ENCODE measurements at places on chromosomes 4 and X. TPM values are rescaled to one million over a fixed set of nuclear protein-coding genes. Genes with fewer than 3 reads are reported as not detected.

DNA sequence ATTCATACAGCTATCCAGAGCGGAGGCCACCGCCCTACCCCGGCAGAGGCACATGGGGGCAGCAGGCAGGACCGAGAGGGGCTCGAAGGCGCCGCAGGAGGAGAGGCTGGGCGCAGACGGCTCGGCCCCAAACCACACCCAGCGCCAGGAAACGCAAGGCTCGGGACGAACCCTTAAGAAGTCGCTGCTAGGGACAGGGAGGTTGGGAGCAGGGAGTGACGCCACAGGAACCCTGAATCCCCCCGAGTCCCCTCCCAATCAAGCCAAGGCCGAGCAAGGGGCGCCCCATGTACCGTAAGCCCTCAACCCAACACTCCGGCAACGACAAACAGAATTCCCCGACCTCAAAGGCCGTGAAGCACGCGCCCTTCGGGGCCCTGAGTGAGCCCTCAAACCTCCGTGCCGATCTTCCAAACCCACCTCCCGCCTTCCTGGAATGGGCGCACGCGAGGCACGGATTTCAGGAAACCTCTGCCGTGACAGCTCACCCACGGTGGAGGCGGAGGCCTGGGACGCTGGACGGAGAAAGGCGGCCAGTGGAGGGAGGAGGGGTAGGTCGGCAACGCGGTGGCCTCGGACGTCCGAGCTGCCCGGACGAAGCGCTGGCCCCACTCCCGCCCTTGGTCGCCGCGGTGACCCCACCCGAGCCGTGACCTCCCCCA is 1.8 kb downstream of the ZFYVE28 start:
- H3K36me3 ChIP-seq: no peaks in the 10 kb centered on the region
- no peak for DNase-seq
- peaks cover 7% of the 10 kb centered on the region for H3K4me1 ChIP-seq
- no peak overlapping the region for H3K4me3 ChIP-seq

DNA sequence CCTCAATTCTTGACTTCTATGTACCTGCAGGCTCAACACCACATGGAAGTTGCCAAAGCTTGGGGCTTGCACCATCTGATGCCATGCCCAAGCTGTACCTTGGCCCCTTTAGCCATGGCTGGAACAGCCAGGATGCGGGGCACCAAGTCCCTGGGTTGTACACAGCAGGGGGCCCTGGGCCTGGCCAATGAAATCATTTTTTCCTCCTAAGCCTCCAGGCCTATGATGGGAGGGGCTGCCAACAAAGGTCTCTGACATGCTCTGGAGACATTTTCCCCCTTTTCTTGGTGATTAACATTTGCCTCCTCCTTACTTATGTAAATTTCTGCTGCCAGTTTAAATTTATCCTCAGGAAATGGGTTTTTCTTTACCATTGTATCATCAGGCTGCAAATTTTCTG is 1428.1 kb downstream of the C4orf33 start:
- no peaks in the 10 kb centered on the region for H3K27me3 ChIP-seq
- H3K27ac ChIP-seq: no peak overlapping the region
- H3K4me1 ChIP-seq: no peaks in the 10 kb centered on the region
- DNase-seq: no peak
- H3K4me3 ChIP-seq: no peak overlapping the region
- H3K36me3 ChIP-seq: no peaks in the 10 kb centered on the region

- H3K4me3 ChIP-seq: no peak overlapping the region
- peaks cover 14% of the 10 kb centered on the region for H3K4me1 ChIP-seq
- no peaks in the 10 kb centered on the region for H3K27me3 ChIP-seq
- no peak overlapping the region for H3K27ac ChIP-seq
These were observed 275.5 kb downstream of the CFAP299 start for GRCh38 chr4:80610845-80611677.

- H3K27me3 ChIP-seq: no peaks in the 10 kb centered on the region
- no peak for DNase-seq
- no peak overlapping the region for H3K4me3 ChIP-seq
- no peaks in the 10 kb centered on the region for H3K36me3 ChIP-seq
- H3K4me1 ChIP-seq: no peaks in the 10 kb centered on the region
- H3K27ac ChIP-seq: no peak overlapping the region
These were observed 103.7 kb downstream of the RBM47 start for GRCh38 chr4:40525752-40526598.

DNA sequence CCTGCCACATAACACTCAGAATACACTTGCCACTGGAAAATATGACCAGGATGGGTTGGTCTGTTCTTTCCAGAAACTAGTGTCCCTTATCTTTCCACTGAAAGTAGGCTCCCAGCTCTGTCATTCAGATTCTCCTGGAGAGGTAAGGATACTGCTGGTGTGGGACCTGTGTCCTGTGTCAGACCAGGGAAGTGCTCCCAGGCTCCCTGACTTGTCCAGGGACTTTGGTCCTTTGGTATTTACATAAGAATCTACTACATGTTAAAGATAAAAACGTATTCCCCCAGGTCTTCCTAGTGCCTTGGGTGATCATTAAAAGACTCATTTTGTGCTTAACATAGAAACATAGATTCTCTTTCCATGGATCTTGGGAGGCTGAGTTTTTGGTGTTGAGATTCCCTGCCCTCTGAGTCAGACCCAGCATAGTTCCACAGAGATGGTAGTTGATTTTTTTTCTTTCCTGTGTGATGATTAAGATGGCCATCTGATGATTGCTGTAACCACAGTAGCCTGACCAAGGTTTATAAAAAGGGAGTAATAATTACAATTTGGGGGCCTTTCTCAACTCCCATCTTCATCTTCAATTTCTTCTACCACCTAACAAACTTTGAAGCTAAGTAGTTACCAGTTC is 159.8 kb upstream of the JADE1 start:
- no peak for DNase-seq
- no peaks in the 10 kb centered on the region for H3K36me3 ChIP-seq
- no peak overlapping the region for H3K4me3 ChIP-seq
- peaks cover 9% of the 10 kb centered on the region for H3K4me1 ChIP-seq
- H3K27me3 ChIP-seq: no peaks in the 10 kb centered on the region
- no peak overlapping the region for H3K27ac ChIP-seq

DNA sequence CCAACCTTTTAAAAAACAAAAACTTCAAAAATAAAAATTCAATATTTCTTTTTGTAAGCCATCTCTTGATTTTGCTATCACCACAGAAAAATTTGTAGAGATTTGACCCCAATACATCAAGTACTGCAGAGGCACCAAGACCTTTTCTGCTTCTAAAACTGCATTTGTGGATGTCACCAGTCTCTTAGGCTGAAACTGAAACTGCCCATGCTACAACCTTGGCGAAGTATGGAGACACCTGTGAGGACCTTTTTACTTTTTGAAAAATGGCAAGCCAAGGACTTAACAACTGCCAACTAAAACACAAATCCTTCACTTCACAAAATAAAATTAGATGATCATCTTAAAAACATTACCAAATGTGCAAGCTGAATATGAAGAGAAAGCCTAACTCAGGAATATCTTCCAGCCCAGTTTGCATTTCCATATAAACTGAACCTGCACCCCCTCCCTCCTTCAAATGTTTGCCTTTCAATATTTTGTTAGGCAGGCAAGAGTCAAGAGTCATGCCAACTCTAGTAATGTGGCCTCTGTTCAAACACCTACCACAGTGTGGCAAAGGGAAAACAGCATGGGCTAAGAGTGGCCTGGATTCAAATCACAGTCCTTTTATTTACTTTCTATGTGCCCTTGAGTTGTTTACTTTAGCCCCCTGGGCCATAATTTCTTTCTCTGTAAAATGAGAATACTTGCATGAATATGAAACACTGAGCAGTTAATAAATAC is 389.4 kb downstream of the OPHN1 start:
- H3K27me3 ChIP-seq: no peaks in the 10 kb centered on the region
- no peak for DNase-seq
- H3K27ac ChIP-seq: no peak overlapping the region
- H3K36me3 ChIP-seq: no peaks in the 10 kb centered on the region
- no peak overlapping the region for H3K4me3 ChIP-seq

GYPA gene
- 0.23 TPM for total RNA-seq

GRCh38 chrX:153690466-153690865 is 2.7 kb downstream of the SLC6A8 start:
- no peaks in the 10 kb centered on the region for H3K36me3 ChIP-seq
- no peak overlapping the region for H3K4me3 ChIP-seq
- H3K27me3 ChIP-seq: no peaks in the 10 kb centered on the region
- H3K27ac ChIP-seq: no peak overlapping the region
- no peaks in the 10 kb centered on the region for H3K4me1 ChIP-seq

DNA sequence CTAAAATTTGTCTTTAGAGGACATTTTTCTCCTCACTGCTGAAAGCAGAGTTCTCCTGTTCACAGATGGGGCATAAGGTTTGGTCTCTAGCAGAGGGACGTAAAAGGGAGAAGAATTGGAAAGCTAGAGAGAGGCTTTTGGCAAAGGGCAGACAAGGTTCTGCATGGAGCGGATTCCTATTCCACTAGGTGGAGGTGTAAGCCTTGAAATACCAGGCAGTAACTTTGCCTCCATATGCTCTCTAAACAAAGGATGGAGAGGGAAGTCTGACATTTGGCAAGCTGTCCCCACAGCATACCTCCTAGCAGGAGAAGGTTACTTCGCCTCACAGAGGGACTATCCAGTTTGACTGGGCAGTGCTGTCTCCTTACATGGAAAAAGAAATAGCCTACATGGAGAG is 174.7 kb downstream of the DACH2 start:
- no peak for DNase-seq
- no peak overlapping the region for H3K27ac ChIP-seq
- no peaks in the 10 kb centered on the region for H3K27me3 ChIP-seq
- no peaks in the 10 kb centered on the region for H3K36me3 ChIP-seq
- H3K4me1 ChIP-seq: no peaks in the 10 kb centered on the region
